ENCODE measurements at places on chromosomes 6 and 20.

DNA sequence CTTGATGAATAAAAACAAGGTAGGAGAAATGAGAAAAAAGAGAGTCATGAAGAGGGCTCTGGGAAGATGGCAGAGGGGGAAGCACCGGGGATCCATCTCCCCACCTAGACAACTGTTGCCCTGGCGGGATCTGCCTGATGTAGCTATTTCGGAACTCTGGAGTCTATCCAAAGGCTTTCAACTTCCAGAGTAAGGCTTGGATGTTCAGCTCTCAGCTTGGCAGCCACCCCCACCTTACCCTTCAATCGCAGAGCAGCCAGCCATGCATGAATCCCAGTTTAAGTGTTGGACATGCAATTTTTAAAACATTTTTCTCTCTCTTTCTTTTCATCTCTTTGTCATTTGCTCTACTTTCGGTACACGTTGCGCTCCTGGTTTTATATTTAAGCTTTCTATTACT lies 275.9 kb upstream of the EXOC2 start:
- no peak for DNase-seq

DNA sequence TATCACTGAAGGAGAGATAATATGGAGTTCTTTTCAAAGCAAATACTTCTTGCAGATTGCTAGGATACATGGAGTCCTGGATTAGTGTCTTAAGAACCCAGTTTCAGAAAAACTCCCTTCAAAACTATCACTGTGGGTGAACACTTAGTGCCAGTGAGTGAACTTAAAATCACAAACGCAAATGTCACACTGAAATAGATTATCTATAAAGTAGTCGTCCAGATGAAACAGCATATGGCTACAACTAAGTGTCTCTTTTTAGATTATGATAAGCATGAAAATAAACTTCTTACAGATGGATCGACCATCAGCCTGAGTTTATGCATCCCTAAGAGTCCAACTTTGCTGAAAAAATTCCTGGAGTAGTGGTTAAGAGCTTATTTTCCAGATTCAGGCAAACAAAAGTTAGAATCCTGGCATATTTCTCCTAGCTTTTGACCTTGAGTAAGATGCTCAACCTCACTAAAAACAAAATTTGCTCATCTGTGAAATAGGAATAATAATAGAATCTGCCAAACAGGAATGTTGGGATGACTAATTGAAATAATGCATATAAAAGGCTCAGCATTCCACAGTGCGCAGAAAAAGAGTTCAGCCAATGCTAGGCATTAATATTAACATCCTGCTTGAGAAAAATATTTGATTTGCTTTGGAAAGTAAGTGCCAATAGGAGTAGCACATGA lies 70.4 kb downstream of the DOK5 start:
- no peak for DNase-seq

DNA sequence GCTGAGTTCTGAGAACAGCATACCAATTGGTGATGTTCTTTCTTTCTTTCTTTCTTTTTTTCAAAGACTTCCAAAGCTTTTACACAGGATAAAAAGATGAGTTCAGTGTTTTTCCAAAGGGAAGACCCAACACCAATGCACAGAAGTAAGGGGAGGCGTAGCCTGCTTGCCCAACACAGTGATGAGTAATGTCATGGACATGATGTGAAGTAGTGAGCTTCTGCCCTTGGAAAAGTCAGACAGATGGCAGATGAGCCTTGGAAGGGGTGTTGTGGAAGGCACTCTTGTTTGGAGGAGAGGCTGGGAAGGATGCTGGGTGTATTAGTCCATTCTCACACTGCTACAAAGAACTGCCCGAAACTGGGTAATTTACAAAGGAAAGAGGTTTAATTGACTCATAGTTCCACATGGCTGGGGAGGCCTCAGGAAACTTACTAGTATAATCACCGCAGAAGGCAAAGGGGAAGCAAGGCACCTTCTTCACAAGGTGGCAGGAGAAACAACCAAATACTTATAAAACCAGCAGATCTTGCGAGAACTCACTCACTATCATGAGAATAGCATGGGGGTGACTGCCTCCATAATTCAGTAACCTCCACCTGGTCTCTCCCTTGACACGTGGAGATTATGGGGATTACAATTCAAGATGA lies 12.6 kb downstream of the LRP11 start:
- DNase-seq, result no peak

DNA sequence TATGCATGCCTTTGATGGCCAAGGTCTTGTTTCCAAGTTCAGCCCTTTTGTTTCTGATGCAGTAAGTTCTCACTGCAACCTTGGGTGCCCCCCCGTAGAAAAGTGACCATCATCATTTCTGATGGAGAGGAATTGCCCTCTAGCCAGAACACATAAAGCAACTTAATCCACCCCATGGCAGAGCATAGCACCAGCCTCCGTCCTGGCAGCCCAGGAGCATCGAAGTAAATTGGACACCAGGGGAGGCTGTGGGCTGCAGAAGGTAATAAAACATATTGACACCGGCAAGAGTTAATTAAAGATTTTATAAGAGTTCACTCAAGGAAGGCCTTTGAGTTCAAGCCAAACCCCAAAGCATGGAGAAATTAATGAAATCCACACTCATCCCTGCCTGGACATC lies 39.2 kb upstream of the CST7 start:
- no peak for DNase-seq

- DNase-seq, result no peak
Observed at GRCh38 chr6:35170166-35170565, 29.0 kb upstream of the TCP11 start.

DNA sequence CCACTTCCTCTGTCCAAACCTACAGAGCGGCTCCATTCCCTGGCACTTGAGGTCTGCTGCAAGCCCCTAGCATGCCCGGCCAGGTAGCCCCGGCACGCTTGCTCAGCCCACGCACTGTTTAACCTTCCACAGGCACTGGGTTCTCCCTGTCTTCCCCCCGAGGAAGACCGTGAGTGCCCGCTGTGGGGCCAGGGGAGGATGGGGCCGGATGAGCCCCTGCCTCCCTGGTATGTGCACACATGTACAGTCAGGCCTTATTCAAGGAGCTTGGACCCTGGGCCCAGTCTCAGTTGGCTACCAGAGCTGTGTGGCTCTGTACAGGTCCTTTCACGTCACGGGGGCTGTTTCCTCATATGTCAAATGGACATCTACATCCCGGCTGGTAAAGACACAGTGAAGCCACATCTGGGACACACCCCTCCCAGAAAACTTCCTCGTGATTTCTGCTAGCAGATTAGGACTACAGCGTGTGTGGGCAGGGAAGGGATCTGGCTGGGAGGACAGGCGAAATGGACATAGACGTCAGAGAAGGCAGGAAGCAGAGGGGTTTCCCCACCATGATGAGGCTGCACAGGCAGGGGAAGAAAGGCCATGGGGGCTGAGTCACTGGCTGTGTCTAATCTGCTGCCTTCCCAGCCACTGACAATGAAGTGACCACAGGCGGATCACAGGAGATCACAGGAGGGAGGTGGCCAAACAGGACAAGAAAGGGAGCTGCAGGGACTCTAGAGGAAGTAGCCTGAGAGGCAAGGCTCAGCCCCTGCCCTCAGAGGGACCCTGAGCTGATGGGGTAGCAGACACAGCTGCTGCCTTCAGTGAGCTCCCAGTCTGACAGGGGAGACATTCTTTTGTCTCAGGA lies 62.9 kb downstream of the MRPL14 start:
- DNase-seq, result no peak

DNA sequence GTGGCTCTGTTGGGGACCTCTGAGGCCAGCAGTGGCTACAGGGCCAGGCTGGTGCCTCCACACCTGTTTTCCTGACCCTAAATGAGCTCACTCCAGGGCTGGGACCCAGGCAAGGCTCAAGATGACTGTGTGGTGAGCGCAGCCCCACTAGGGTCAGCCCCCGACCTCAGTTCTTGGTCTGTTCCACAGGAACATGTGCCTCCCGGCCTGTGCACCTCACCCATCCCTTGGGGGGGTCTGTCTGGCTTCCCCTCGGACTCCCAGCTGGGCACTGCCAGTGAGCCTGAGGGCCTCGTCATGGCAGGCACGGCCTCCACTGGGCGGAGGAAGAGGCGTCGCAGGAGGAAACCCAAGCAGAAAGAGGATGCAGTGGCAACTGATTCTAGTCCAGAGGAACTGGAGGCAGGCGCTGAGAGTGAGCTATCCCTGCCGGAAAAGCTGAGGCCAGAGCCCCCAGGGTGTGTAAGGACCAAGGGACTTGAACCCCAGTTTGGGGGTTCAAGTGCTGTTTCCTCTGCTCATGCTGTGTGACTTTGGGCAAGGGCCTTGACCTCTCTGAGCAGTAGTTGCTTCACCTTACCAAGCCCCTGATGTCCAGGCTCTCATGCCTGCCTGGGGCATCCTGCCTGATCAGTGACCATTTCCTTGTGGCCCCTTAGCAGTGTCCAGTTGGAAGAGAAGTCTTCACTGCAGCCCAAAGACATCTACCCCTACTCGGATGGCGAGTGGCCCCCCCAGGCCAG lies 8.0 kb downstream of the LPIN3 start:
- DNase-seq, result no peak

GRCh38 chr20:50303573-50304500 lies 113.2 kb downstream of the CEBPB start:
- DNase-seq, result no peak

GRCh38 chr6:15102241-15102640 lies 143.6 kb upstream of the JARID2 start:
- DNase-seq, result no peak

DNA sequence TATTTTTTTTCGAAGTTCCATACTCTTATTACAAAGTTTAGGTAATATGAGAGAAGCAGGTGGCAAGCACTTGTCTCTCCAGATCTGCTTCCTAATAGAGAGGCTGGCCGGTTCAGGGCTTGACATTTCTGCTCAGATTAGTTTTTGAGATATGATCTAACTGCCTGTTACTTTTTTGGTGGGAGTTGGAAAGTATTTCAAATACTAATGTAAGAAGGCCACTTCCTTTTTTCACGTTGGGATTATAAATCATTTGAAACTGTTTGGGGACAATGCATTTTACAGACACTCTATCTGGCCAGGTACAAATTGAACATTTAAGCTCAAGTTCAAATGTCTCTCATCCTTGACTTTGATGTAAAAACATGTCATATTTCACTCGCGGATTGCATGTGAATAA lies 222.1 kb upstream of the SULF2 start:
- DNase-seq, result no peak

DNA sequence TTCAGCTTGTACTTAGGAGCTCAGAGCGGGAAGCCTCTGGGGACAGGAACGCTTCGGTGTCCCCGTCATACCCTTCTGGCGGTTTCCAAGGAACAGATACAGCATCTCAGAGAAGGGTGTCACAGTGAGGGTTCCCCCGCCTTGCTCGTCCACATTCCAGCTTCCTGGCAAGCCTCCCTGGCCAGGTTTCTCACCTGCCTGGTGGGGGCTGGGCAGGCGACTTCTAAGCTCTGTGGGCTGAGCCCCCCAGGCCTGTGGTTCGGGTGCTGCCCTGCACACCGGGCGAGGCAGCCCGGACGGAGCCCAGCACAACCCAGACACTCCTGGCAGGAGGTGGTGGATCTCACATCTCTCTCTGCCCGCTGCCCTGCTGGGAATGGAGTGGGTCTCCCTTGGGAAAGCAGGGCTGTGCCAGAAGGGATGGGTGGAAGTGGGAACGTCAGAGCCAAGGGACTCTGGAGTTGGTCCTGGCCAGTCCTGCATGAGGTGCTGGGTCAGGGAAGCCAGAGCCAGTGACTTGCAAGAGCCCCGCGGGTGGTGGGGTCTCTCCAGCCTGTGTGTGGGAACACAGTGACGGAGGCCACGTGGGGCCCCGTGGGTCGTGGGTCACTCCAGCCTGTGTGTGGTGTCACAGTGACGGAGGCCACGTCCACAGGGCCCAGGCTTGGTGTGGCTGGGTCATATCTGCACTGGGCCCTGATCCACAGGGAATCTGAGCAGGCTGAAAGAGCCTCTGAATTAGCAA lies 47.7 kb upstream of the SMOC2 start:
- no peak for DNase-seq

- no peak for DNase-seq
Observed at GRCh38 chr20:63369724-63370617, 8.8 kb upstream of the CHRNA4 start.

DNA sequence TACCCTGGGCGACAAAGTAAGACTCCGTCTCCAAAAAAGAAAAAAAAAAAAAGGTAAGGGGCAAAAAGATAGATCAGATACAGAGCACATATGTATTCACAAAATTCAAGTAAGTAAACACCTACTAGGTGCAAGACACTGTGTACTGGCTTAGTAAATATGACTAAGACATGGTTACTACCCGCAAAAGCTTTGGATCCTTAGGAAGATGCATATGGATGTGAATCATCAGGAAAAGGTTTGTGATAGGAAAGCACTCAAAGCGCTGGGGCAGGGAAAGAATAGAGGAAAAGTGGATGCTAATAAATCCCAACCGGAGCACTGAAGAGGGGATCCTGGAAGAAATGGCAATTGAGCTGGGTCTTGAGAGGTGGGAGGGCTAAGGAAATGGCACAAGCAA lies 118.8 kb upstream of the FAM184A start:
- no peak for DNase-seq

GRCh38 chr6:101534821-101535220 lies 141.3 kb downstream of the GRIK2 start:
- no peak for DNase-seq

Measured in T-helper 2 cell (primary cell).